ENCODE measurements at places on chromosomes 2 and 18. TPM values are rescaled to one million over a fixed set of nuclear protein-coding genes. Genes with fewer than 3 reads are reported as not detected.

The SCYGR4 gene
- not detected for total RNA-seq

The DSC2 gene
- total RNA-seq: 59.6 TPM

The NPC1 gene
- total RNA-seq: 57.5 TPM

The DNPEP gene
- total RNA-seq: 72.0 TPM

The VAMP5 gene
- 2.1 TPM for total RNA-seq

The KRCC1 gene
- total RNA-seq: 30.9 TPM

The MYO5B gene
- 41.9 TPM for total RNA-seq

The REG1B gene
- total RNA-seq: not detected

The TEX44 gene
- not detected for total RNA-seq

The PRKAG3 gene
- total RNA-seq: not detected

The SERPINB12 gene
- total RNA-seq: not detected

The CKAP2L gene
- total RNA-seq: 4.3 TPM

The SPOPL gene
- 37.0 TPM for total RNA-seq

The PFN4 gene
- 0.24 TPM for total RNA-seq

The SERPINB10 gene
- total RNA-seq: 0.93 TPM

The ANKRD29 gene
- total RNA-seq: 17.4 TPM

The GRHL1 gene
- 10.9 TPM for total RNA-seq

The NUP35 gene
- 20.0 TPM for total RNA-seq

The GAL3ST2 gene
- total RNA-seq: 0.20 TPM

The AP1S3 gene
- total RNA-seq: 30.7 TPM

The FBLN7 gene
- 1.6 TPM for total RNA-seq

The CSRNP3 gene
- total RNA-seq: 14.0 TPM

The GCG gene
- 21.1 TPM for total RNA-seq

The DSC3 gene
- 39.7 TPM for total RNA-seq

The TNFRSF11A gene
- 11.0 TPM for total RNA-seq

The ACMSD gene
- total RNA-seq: 6.5 TPM

The ITPRIPL1 gene
- 2.0 TPM for total RNA-seq

The PROM2 gene
- 1.2 TPM for total RNA-seq

The NRP2 gene
- total RNA-seq: 60.2 TPM

The LPIN2 gene
- total RNA-seq: 62.1 TPM

The CAVIN2 gene
- total RNA-seq: 4.8 TPM

The LBX2 gene
- total RNA-seq: 3.4 TPM

The PLCD4 gene
- 0.52 TPM for total RNA-seq

The GPC1 gene
- total RNA-seq: 71.4 TPM

The MCEE gene
- 22.3 TPM for total RNA-seq

The FSHR gene
- total RNA-seq: 0.20 TPM

The DYNAP gene
- not detected for total RNA-seq

The GDF7 gene
- 0.37 TPM for total RNA-seq

The UGT1A7 gene
- 0.07 TPM for total RNA-seq

The ANKRD53 gene
- total RNA-seq: 0.48 TPM

The POU3F3 gene
- not detected for total RNA-seq

The CRYGA gene
- total RNA-seq: not detected

The EFHD1 gene
- 4.2 TPM for total RNA-seq

The RIT2 gene
- total RNA-seq: not detected

The NFATC1 gene
- 4.2 TPM for total RNA-seq

The KCNJ3 gene
- 3.0 TPM for total RNA-seq

All from hepatocyte (in vitro differentiated cells).